ENCODE measurements at places on chromosomes 6 and 20. TPM values are rescaled to one million over a fixed set of nuclear protein-coding genes. Genes with fewer than 3 reads are reported as not detected.
A peak's percentile ranks its signal among the peaks of the same experiment; 100 is the strongest.

- peak; percentile 57 for ATAC-seq
Measured at GRCh38 chr20:54649511-54649962, 174.1 kb downstream of the DOK5 start.

- peak; percentile 54 for ATAC-seq
Measured at GRCh38 chr20:31861385-31862156, 8.8 kb downstream of the DUSP15 start.

DNA sequence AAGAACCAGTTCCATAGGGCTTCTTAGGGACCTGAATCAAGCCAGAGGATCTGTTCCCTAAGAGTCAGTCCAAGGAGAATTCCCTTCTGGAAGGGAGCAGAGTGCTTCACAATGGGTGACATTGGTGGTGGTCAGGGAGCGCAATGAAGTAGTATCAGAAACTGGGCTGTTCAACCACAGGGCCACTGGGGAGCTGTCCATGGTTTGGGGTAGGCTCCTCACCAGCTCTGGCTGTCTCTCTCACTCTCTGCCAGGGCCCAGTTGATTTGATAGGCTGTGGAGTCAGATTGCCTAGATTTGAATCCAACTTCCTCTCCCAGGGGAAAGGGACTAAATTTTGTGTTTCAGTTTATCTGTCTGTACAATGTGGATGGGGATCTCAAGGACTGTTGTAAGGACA is 36.7 kb upstream of the CHD6 start:
- no peak for ATAC-seq

GRCh38 chr20:25223179-25223661 is 24.7 kb upstream of the PYGB start:
- no peak for ATAC-seq

- peak; percentile 48 for ATAC-seq
Measured at GRCh38 chr6:14423330-14423729, 305.8 kb downstream of the CD83 start.

DNA sequence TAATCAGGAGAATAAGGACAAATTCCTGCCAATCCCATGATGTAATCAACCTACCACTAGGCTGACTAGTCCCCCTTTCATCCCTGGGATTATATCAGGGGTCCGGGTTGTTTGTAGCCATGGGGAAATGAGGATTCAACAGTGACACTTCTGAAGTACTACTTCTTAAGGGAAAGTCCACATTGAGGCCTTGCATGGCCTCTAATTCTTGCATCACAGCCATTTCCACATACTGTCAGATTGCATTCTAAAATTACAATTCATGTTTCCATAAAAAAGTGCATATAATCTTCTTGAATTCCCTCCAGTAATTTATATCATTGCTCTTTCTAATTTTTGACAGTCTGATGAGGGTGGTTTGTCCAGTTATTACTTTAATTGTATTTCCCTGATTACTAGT is 184.2 kb downstream of the PHF3 start:
- ATAC-seq, result no peak

POM121L2 gene
- not detected for total RNA-seq

HSPA12B gene
- 9.6 TPM for total RNA-seq

RIPPLY2 gene
- total RNA-seq, result not detected

BPIFB2 gene
- 0.15 TPM for total RNA-seq

TEAD3 gene
- 58.3 TPM for total RNA-seq
